DND-41 (cell line): ENCODE measurements at places on chromosomes 7 and 10.

GRCh38 chr10:33716501-33717267 is 382.2 kb upstream of the NRP1 start:
- no peak for DNase-seq

DNA sequence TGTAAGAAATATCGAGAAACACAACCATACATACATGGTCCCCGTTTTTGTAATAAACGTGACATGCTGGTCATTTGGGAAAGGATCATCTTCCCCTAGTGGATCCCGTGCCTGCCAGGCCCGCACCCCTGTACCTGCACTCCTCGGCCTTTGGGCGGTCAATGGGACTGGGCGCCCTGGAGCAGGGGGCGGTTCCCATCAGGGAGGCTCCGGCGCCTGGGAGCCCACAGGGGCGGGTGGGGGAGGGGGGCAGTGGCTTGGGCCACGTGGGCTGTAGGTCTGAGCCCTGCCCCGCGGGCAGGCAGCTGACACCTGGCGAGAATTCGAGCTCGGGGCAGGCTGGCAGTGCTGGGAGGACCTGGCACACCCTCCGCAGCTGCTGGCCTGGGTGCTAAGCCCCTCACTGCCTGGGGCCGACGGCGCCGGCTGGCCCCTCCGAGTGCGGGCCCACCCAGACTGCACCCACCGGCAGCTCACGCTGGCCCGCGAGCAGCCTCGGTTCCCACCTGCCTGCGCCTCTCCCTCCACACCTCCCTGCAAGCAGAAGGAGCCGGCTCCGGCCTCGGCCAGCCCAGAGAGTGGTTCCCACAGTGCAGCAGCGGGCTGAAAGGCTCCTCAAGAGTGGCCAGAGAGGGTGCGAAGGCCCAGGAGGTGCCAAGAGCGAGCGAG is 361.6 kb upstream of the GRM3 start:
- DNase-seq = no peak

DNA sequence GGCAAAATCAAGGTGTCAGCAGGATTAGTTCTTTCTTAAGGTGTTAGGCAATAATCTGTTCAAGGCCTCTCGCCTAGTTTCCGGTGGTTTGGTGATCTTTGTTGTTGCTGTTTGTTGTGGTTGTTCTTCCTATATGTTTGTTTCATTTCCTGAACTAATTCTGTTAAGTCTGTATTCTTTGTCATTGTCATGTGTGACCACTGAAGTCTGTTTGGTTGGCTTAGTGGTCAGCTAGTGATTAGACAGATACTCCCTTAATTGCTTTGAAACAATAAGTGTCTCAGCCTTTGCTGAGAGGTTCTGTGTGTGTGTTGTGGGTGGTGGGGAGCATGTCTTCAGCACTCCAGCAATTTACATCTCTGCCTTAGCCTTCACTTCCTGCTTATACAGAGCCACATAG is 46.0 kb downstream of the ABCC2 start:
- DNase-seq = no peak

GRCh38 chr10:51876503-51876902 is 177.1 kb upstream of the CSTF2T start:
- DNase-seq = no peak

DNA sequence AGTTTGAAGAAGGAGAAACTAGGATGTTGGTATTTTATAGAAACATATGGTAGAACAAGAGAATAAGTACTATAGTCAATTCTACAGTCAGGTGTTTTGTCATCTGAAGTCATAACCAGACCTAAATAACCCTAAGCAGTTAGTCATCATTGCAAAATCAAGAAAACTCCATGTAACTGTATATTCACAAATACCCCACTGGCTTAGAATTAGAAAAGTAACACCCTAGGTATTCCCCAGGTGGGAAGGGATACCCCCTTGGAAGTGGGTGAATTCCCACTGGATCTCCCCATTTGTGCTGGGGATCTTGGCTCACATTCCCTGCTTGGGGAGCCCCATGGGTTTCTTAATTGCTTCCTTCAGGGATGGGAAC is 45.9 kb upstream of the ITGB8 start:
- no peak for DNase-seq

- DNase-seq = no peak
These were observed 32.8 kb upstream of the SORCS3 start for GRCh38 chr10:104608091-104608828.

DNA sequence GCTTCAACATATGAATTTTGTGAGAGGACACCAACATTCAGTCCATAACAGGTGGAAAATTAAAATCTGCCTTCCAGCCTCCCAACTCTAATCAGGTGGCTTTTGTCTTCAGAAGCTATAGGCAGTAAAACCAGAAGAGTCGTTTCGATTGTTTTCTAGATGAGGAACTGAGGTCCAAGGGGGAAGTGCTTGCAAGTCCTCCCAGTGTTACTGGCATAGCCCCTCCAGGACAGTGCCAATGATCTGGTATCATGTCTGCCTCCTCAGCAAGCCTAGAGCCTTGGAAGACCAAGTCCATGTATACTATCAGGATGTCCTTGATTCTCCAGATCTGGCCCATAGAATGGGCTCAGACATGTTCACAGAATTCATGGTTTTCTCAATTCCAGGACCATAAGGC is 16.9 kb downstream of the CYP26A1 start:
- DNase-seq = no peak
